CD4-positive, alpha-beta T cell treated with Interleukin-4 for 1 hour (primary cell): ENCODE measurements at places on chromosomes 13 and 19.

DNA sequence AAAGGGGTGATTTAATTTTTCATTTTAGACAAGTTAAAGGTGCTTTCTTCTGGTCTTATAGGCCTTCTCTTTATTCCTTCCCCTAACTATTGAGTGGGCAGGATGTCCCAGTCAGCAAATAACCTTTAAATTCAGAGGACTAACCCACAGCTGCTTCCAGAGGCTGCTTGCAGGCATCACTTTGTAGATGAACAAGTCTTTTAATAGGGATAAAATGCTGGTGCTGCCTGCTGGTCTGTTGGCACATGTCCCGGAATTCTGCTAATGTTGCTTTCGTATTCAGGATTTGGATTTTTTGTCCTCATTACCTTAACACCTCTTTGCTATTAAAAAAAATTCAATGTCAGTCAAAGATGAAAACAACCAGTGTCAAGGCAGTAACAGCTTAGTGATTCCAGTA, 132.7 kb upstream of the KL start:
- no peak for DNase-seq

GRCh38 chr13:84823528-84823927, 941.3 kb upstream of the SLITRK1 start:
- DNase-seq, result no peak

DNA sequence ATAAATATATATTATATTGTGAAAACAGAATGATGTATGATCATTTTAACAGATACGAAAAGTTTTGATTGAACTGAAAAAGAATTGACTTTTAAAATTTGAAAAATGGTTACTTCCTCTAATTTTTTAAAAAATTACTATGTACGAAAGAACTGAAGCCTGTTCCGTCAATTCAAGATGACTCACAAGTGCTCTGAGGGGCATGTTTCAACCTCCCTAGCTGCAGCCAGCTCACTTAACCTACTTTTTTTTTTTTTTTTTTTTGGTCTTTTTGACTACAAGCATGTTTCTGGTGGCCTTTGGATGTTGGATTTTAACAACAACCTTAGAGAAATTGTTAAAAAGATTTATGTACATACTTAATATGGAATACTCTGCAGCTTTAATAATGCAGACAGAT, 1139.3 kb downstream of the DIAPH3 start:
- DNase-seq, result no peak

GRCh38 chr13:77980592-77980991, 62.0 kb upstream of the EDNRB start:
- DNase-seq, result no peak

DNA sequence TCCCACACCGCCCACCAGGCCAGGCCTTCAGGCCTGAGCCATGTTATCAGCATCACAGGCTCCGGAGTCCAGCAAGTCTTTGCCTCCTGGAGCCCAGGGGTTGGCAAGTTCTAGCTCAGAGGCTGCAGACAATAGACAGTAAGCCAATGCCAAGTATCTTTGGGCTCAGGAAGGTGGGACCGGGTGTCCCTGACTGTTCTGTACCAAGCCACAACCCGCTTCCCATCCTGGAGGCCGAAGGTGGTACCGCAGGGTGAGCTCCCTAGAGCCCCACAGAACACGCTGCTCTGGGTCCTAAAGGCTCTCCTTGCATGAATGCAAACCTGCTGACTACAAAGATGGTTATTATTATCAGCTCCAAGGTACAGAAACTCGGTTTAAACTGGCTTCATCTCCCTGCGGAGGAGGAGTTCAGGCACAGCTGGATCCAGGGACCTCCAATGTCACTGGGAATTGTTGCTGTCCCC, 5.5 kb upstream of the FSTL3 start:
- DNase-seq, result no peak

- DNase-seq, result no peak
These were observed 6.6 kb downstream of the PEPD start for GRCh38 chr19:33514885-33515551.

DNA sequence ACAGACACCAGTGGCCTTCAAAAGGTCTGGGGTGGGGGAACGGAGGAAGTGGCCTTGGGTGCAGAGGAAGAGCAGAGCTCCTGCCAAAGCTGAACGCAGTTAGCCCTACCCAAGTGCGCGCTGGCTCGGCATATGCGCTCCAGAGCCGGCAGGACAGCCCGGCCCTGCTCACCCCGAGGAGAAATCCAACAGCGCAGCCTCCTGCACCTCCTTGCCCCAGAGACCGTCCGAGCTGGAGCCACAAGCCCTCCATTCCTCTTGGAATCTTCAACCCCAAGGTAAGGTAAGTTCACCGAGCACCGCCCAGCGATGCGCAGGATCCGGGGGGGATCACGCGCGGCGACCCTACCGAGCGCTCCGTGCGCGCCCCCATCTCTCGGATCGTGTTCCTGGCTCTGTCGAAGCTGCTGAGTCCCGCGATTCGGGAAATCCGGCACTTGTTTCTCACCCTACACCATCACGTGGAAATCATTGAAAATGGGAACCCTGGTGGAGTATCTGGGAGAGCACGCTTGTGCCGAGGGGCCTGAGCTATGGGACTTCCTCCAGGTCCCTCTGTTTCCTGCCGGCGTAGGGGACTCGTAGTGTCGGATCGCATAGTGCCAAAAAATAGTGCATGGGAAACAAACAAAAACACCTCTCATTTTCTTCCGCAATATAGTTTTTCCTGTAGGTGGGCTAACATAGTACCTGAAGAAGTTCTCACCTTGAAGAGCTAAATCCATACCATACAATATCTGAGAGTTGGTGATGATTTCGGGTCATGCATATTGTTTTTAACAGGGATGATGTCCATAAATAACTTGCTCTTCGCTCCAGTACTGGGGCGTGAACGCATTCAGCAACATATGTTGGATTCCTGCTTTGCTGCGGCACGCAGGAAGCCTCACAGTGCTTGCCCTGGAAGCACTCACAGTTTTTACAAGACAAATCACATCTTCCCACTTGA, 9.3 kb downstream of the PDX1 start:
- DNase-seq, result no peak

GRCh38 chr19:2446381-2446780, 10.4 kb downstream of the LMNB2 start:
- peak; percentile 25 for DNase-seq

DNA sequence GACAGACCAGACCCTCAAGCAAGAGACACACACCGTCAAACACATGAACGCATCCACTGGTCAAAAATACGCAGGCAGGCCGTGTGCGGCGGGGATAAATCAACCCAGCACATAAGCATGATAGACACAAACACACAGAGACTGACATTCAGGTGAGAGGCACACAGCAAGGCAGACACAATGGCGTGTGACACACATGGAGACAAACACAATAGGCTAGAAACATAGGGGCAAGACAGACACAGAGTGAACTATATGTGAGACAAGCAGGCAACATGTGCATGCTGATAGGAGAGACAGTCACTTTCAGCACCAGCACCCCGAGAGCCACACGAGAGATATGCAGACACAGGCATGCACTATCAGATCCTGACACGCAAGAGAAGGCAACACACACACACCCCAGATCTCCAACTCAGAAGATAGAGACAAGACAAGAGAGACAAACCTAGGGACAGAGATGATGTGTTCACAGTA, 6.9 kb upstream of the JUNB start:
- DNase-seq, result peak; percentile 41

- no peak for DNase-seq
These were observed 125.9 kb downstream of the FGF14 start for GRCh38 chr13:102275969-102276368.

- DNase-seq, result no peak
These were observed 28.7 kb upstream of the KCTD15 start for GRCh38 chr19:33767898-33768413.

DNA sequence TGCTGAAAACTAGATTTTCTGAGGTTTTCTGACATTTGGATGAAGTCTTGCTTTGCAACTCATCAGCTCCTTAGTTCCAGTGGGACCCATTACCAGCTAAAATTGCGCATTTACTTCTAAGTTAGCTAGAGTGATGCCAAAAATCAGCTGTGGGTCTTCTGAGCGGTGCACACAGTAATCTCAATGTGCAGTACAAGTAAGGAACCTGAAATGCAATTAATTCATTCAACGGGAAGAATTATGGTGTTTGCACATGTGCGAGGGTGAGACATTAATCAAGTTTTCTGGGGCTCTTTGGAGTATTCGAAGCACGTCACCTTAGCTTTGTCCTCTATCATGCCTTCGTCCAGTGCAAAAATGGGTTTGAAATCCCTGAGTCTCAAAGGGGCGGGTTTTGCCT, 146.2 kb downstream of the MYO16 start:
- no peak for DNase-seq

DNA sequence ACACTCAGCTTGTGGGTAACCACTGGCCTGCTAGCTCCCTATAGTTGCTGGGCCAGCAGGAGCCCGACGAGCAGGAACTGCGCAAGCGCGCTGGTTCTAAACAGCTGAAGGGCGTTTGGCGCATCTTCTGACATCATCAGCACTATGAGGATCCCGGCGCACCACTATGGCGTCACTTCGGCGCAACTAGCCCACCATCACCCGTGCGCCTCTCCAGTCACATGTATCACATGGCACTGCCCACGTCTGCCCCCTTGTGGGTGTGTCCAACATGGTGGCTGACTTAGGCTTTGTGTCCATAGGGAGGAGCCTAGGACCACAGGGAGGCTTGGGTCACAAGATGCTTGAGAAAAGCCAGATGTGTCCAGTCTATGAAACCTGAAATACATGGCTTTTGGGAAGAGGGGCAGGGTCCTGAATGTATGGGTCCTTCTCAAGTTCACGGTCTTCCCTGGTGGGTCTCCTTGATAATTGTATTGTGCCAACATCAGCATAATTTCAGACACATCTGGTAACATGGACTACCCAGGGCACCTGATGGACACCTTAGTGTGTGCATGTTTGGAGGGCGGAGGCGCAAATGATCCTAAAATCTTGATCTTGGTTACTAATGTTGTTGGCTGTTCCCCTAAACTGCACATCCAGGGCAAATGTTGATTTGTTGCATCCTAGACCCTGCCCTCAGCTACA, 18.0 kb downstream of the KLK4 start:
- DNase-seq, result no peak
